NCI-H1436 (cell line): ENCODE measurements at places on chromosomes 16 and 17.
A peak's percentile ranks its signal among the peaks of the same experiment; 100 is the strongest.

DNA sequence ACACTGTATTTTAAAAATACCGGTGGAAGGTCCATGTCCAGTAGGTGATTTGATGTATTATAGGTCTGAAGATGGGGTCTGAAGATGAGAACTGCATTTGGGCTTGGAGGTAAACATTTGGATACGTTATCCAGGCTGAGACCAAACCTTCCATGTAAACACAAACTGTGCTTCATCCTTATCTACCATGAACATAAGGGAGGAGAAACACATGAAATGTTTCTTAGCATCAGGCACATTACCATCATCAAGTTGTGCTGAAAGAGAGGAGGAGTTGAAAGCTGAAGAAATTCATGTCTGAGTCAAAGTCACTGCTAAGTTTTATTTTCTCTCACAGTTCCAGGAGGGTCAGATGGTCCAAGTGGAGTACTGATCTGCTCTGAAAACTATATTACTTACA lies 11.4 kb downstream of the SF3B3 start:
- DNase-seq, result no peak

GRCh38 chr16:19991614-19992013 lies 82.1 kb downstream of the GPR139 start:
- no peak for DNase-seq

GRCh38 chr17:55641676-55642081 lies 81.0 kb downstream of the TMEM100 start:
- no peak for DNase-seq

- no peak for DNase-seq
Measured at GRCh38 chr17:44595216-44595775, 38.0 kb downstream of the FZD2 start.

GRCh38 chr16:51150165-51150887 lies 744 bp downstream of the SALL1 start:
- DNase-seq, result no peak

DNA sequence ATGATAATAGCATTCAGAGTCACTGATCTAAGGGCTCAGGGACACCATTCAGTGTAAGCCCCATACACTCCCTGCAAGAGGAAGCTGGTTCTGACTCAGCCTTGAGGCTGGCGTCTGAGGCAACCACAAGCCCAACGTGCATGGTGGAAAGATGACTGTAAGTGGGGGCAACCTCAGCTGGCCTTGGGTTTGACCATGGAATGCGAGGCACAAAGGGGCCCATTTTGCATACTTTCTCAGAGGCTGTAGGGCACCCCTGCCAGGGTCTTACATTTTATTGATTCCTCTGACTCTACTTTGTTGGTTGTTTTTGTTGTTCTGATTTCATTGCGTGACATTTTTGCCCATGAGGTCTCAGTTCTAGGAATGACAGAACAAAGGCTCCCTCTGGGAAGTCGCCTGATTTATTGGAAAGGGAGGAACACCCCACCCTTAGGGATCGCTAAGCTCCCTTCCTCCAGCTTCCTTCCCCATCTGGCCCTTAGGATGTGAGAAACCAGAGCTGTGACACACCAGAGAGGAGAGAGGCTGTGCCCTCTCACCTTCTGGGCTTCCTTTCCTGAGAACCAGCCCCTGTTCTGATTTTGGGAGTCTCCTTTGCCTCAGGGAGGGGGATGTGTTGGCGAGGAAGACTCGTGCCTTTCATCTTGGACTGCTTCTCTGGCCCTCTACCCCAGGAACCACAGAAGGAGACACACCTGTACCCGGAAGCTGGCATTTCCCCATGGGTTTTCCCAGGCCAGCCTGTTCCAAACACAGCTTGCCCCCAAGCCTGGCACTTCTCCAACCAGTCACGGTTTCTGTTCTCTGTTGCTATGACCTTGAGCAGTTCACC lies 5.6 kb upstream of the CIITA start:
- no peak for DNase-seq

- no peak for DNase-seq
Measured at GRCh38 chr16:73032541-73033270, 15.2 kb downstream of the ZFHX3 start.

- DNase-seq, result no peak
Measured at GRCh38 chr16:26524846-26525245, 541.9 kb upstream of the C16orf82 start.

- peak; percentile 92 for DNase-seq
Measured at GRCh38 chr17:58783380-58783779, 27.7 kb downstream of the PPM1E start.

DNA sequence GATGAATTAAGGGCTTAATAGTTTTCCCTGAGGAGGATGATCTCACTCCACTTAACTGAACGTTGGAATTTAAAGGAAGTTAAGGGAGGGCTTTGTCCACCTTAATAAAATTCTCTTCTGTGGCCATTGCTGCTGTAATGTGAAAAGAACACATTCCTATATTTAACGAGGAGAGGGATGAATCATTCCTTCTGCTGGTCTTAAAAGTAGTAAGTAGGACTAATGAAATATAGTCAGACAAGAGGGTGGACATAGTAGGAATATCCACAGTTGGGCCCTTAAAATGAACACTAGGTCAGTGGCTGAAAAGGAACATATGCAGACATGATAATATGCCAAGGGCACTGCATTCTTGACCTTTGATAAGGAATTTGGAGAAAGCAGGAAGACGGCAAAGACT lies 405.6 kb downstream of the PMP22 start:
- DNase-seq, result no peak

GRCh38 chr17:75511610-75512575 lies 3.4 kb downstream of the CASKIN2 start:
- DNase-seq, result no peak

DNA sequence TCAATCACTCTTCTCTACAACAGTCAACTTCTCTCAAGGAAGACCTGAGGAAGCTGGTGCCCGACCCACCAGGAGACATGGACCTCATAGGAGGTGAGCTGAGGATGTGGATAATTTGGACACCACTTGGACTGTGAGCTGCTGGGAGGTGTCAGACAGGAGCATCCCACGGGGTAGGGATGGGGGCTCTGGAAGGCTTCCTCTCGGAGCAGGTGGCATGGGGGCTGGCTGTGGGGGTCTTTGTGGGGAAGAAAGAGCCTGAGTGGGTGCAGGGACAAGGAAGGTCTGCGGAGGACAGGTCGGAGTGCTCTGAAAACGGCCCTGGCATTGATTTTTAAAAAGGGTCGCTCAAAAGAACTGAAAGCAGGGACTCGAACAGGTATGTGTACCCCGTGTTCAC lies 64.0 kb downstream of the TBC1D16 start:
- no peak for DNase-seq

GRCh38 chr17:41772218-41772585 lies 14.3 kb downstream of the JUP start:
- DNase-seq, result no peak

GRCh38 chr17:58388302-58389190 lies 28.8 kb downstream of the RNF43 start:
- DNase-seq, result no peak

- no peak for DNase-seq
Measured at GRCh38 chr16:87580855-87581261, 21.4 kb upstream of the JPH3 start.

GRCh38 chr16:57380671-57381462 lies 8.6 kb downstream of the CX3CL1 start:
- DNase-seq, result no peak

GRCh38 chr16:12422233-12422632 lies 381.5 kb downstream of the CPPED1 start:
- no peak for DNase-seq

DNA sequence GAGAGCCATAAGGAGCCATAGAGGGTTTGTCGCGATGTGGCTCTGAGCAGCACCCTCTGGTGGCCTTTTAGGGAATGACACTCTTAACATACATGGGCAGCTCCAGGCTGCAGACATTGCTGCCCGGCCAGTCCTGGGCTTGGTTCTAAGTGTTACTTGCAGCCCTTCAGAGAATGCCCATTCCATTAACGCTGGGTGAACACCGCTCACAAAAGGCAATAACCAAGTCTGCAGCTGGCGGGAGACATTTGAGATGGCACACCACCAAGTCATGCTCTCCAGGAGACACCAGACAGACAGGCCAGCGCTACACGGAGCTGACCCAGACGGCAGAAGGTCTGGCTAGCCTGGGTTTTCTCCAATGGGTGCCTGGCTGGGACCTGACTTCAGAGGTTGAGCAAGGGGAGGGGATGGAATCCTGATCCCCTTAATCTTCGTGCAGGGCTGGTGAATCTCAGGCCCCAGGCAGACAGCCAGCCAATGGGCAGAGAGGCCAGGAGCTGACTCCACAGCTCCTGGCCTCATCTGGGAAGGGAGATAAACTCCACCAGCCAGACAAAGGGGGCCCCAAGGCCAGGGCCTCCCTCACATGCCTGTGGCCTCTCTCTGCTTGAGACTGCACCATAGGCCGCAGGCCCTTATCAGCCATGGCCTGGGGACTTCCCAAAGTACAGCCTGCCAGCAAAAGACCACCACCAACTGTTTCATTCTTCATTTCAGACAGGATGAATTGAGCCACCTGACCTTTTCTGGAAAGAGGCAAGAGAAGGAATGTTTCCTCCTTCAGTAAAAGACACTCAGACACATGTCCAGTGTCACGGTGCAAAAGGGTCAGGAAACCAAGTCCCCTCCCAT lies 58.8 kb downstream of the ZDHHC7 start:
- peak; percentile 60 for DNase-seq

GRCh38 chr16:13970708-13971422 lies 50.9 kb downstream of the ERCC4 start:
- DNase-seq, result no peak

DNA sequence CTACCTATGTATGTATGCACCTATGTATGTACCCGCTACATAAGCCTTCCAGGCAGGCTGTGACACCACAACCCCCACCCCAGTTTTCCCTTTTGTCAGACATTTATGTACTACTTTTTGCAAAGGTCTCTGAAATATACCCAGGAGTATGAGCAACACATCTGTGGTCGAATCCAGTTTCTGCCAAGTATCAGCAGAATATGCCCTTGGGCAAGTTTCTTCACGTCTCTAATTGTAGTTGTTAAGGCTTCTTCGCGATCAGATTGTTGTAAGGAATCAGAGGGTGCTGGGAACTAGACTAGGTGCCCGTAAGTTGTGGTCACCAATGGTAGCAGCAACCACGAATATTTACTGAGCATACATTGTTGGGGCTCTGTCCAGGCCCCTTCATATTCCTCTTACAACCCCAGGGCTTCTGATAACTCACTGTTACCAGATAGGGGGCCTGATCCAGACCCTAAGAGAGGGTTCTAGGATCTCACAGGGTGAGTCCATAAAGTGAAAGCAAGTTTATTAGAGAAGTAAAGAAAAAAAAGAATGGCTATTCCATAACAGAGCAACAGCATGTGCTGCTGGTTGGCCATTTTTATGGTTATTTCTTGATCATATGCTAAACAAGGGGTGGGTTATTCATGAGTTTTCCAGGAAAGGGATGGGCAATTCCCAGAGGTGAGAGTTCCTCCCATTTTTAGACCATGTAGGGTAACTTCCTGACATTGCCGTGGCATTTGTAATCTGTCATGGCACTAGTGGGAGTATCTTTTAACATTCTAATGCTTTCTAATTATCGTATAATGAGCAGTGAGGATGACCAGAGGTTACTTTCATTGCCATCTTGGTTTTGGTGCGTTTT lies 16.6 kb downstream of the NUDT7 start:
- DNase-seq, result no peak

DNA sequence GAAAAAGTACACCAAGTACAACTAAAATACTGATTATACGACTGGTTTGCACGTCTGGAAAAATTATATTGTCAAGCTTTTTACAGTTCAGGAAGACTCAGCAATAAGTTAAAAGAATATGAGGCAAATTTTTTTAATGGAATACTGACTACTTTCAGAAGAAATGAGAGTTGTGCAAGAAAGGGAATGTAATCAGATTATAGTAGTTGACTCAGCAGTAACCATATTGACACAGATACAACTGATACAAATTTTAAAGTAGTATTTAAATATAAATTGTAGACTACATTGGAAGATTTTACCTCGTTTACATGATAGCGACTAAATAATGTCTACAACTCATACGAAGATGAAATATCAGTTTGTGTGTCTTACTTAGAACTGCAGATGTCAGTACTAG lies 16.7 kb downstream of the ASGR2 start:
- no peak for DNase-seq

- no peak for DNase-seq
Measured at GRCh38 chr17:43601280-43602039, 55.3 kb upstream of the ETV4 start.

DNA sequence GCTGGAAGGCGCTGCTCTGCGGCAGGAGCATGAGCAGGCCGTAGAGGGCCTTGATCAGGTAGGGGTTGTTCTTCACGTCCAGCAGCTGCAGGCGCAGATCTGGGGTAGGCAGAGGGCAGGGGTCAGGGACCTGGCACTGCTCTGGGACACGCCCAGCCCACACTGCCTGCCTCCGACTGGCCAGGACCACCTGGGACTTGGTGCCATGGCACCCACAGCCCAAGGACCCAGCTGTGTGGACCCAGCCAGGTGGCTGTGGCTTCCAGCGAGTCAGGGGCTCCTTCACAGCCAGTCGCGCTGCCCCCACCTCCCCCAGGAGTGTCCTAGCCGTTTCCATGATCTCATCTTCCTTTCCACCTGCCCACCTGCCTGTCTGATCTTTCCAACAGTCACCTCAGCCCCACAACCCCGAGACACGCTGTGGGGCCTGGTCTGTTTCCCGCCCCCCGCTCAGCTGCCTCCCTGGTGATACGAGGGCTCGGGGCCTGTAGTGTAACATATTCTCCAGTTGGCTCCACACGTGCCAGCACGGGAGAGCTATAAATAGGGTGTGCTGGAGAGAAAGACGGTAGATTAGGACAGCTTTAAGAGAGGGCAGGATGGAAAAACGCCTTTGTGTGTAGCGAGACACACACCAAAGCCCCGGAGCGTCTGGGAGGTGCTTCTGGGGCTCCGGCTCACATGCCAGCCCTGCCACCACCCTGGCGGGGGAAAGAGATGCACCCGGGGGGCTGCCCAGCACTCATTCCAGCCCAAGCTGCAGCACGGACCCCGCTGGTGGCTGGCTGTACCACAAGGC lies 7.2 kb upstream of the MTSS2 start:
- no peak for DNase-seq

DNA sequence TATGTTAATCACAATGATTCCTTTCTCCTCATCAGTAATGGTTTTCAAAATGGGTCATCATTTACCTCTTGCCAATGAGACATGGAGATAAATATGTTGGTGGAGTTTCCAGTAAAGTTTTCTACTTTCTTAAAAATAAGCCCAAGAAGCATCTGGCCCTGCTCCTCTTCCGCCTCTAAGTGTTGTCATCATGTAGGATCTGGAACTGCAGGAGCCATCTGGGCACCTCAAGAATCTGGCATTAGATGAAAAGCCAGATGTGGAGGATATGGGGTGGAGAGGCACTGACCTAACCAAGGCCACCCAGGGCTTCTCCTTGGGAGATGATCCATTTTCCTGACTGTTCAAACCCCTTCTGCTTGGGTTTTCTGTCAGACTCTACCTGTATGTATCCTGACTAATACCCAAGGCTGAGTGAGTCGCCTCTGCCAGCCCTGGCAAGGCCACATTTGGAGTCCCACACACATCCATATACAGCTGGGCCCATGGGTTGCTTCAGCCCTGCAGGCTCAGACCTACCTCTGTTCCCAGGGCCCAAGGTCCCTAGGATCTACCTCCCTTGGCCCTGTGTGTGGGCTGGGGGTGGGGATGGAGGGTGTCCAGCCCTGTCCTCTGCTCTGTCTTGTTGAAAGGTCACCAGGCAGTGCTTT lies 24.6 kb downstream of the CCDC182 start:
- no peak for DNase-seq

- no peak for DNase-seq
Measured at GRCh38 chr17:79183293-79184158, 108.9 kb downstream of the ENGASE start.

- no peak for DNase-seq
Measured at GRCh38 chr16:76343769-76344168, 66.6 kb downstream of the CNTNAP4 start.
